Skin of body (tissue), 3 donors: ENCODE measurements at places on chromosomes 2 and 18.

DNA sequence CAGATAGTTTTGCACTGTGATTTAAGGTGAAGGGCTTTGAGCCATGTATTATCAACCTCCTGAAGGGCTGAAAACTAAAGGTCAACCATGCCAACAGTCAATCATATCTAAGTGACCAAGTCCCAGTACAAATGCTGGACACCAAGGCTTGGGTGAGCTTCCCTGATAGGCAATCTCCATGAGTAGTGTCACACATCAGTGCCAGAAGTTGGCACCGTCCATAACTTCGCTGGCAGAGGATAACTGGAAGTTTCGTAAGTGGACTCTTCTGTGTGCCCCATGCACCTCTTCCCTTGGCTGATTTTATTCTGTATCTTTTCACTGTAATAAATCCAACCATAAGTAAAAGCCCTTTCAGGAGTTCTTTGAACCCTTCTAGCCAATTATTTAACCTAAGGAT, 13.2 kb downstream of the REV1 start:
- DNase-seq, result no peak

GRCh38 chr2:239689985-239690384, 289.2 kb upstream of the HDAC4 start:
- DNase-seq, result no peak

- no peak for DNase-seq
These were observed 39.8 kb downstream of the TBC1D8 start for GRCh38 chr2:101111262-101111838.

- no peak for DNase-seq
These were observed 6.7 kb upstream of the SALL3 start for GRCh38 chr18:78972930-78973331.

- DNase-seq, result no peak
These were observed 119.6 kb upstream of the ARL5A start for GRCh38 chr2:151947813-151948165.

GRCh38 chr2:233974530-233975071, 57.4 kb downstream of the TRPM8 start:
- no peak for DNase-seq

- no peak for DNase-seq
These were observed 96.4 kb upstream of the LDAH start for GRCh38 chr2:20919297-20919800.

- DNase-seq, result no peak
These were observed 123.8 kb downstream of the ERBB4 start for GRCh38 chr2:212414767-212415211.

GRCh38 chr2:201833781-201834180, 27.4 kb downstream of the CDK15 start:
- no peak for DNase-seq

GRCh38 chr2:149028377-149028776, 10.1 kb upstream of the LYPD6B start:
- DNase-seq, result no peak

DNA sequence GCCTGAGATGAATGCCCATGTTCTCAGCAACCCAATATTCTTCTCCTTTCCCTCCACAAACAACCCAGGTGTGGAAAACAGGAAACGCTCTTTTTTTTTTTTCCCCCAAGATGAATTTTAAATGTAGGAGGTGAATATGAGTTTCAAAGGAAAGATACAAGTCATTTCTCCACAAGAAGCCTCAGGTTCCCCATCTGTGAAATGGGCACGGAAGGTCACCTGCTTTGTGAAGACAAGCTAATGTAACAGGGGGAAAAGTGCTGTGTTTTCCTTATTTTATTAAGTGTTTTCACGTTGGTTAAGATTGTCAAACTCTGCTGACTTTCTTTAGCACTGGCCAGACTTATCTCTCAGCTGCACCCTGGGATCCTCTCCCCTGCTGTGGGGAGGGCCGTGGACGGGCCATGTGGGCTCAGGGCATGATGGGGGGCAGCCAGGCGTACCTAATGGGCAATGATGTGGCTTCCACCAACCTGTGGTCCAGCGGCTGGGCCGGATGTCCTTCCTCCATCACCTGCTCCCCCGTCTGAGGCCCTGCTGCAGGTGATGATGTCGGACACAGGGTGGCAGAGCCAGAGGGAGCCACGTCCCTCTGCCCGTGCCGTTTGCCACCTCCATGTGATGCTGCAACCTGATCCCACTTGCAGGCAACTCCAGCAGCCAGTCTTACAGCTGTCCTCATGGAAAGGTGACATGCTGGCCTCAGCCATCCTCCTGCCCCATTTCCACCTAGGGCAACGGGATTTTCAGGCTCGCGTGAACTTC, 130.0 kb upstream of the PXDN start:
- DNase-seq, result no peak

DNA sequence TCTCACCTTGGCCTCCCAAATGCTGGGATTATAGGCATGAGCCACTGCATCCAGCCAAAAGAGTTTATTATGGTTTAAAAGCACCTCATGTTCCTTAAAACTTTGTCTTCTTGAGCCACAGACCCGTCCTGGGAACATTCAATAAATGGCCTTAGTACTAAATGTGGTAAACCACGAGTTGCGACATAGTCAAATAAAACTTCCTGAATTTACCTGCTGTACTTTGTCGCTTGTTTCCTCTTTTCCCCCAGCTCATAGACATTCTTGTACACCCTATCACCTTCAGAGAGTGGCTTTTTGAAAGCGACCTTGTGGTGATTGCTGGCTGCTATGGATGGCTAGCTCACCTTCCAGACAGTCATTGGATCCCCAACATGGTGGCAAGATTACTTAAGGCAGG, 310.4 kb downstream of the LRRTM1 start:
- DNase-seq, result no peak

GRCh38 chr2:36163520-36164254, 191.9 kb upstream of the CRIM1 start:
- DNase-seq, result no peak

DNA sequence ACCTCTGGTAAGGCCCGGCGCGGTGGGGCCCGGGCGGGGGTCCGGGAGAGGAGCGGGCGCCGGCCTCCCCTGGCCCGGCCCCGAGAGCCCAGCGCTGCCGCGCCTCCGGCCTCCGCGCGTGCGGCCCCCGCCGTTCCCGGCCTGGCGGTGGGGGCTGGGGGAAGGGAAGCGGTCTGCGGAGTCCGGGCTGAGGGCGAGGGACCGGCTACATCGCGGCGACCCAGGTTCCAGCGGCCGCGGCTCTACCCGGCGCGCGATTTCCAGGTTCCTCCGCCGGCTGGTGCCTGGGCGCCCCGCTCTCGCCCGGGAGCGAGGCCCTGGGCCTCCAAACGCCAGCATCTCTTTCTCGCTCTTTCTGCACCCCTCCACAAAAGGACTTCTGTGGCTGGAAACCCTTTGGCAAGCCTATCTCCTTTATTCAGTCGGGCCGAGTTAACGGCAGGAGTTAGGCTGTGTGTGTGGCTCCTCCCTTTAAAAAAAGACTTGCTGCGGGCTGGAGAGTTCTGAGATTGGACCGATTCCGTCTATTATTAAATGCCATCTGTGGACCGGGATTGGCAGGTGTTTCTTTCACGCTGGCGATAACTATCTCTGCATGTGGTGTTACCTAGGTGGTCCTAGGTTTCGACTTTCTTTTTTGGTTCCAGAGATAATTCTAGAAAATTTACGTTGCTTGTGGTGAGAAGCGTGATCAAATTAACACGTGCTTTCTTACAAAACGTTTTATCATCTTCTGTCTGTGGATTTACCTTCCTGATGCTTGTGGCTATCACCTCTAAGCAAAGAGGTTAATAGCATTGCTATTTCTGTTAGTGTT, 592 bp downstream of the ME2 start:
- DNase-seq, result no peak

DNA sequence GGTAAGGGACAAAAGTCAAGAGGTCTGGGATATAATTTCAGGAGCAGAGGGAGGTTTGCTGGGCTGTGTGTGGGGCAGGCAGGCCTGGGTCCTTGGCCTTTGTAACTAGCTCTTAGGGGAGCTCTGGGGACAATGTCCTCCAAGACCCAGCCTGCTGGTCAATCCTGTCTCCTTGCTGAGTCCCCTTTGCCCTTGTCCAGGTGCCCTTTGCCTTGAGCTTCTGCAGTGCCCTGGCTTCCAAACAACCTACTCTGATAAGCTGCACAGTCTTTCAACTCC, 30.0 kb upstream of the REEP1 start:
- DNase-seq, result no peak

GRCh38 chr2:60480089-60480773, 73.2 kb downstream of the BCL11A start:
- DNase-seq, result no peak

GRCh38 chr2:239728751-239729150, 296.4 kb downstream of the NDUFA10 start:
- no peak for DNase-seq

DNA sequence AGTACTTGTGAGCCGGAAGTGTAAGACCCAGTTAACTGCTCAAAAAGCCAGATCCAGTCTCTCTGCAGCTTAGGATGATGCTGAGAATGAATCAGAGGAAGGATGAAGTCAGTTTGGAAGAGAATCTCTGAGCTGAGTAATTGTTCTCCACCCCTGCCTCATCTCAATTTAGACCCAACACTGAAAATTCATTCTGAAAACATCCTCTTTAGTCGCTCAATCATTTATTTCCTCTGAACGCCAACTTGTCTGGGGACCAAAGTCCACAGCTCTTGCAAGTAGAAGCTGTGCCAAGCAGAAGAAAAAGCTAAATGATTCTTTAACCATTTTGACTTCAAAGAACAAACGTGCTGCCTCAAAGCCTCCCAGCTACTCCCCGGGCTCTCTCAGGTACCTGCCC, 177.1 kb upstream of the KLHL29 start:
- no peak for DNase-seq

DNA sequence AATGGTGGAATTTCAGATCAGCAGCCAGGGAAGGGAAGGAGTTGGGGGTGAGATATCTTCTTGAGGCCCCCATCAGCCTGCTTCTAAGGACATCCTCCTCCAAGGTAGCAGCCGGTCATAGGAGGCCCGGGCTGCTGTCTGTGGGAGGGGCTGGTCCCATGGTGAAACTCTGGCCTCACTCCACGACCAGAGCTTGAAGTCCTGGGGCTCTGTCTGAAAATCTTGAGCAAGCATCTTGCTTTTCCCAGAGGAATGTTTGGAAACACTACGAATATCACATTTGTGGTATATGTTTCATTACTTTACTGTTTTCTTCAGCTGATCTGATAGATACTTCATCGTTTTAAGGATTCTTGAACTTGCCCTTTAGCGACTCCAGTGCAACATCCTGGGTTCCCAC, 103.7 kb downstream of the CTAGE1 start:
- DNase-seq, result peak; percentile 17

DNA sequence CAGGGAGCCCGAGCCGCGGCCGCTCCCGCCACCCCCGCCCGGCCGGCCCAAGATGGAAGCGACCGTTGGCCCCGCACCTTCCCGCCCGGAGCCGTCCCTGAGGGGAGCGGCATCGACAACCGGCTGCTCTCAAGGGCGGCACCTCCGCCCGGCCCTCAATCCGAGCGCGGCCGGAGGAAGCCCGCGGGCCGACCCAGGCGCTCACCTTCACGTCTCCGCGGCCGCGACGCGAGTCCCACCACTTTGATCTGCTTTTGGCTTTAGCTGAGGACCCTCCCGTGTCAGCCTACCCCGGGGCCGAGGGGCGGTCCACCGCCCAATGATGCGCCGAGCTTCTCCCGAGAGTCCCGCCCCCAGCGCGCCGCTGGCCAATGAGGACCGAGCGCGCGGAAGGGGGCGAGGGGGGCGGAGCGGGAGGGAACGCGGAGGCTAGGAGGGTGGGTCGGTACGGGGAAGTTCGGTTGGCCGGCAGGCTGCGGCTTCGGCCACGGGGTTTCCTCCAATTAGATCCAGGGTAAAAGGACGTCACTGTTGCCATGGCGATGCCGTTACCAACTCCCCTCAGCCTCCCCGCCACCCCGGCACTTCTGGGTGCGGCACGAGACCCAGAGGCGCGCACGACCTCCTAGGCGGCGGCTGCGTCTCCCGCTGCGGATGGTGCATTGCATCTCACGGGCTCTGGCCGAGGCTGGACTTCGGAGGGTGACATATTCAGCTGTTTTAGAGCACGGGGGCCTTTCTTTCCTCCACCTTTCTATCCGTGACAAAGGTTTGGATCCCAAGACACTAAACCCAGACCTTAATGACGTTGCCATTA, at the start of gene YWHAQ:
YWHAQ (minus strand) TSS at position 262 of the 817 bp plus-strand sequence. CDS start 545 bp downstream, outside the sequence.
- DNase-seq, result peak; percentile 99

DNA sequence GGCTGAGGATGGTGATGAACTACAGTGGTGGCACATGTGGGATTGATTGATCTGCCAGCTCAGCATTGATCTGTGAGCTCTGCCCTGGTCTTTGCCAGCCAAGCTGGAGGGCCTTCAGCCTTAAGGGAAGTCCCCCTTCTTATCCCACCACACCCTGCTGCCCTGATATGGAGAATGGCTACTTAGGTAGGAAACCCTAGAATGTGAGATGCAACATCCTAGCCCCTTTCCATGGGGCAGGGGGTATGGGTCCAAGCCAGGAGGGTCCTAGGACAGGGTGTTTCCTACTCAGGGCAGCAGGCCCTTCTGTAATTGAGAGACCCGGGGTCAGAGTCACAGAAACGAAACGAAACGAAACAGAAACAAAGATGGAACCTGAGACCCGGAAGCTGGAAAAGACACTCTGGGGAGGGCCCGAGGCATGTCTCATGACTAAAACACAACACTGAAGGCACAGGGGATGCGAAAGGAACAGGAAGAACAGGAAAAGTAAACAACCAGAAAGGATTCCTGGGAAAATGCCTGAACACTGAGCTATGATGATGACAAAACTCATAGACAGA, 16.9 kb upstream of the SULT1C2 start:
- peak; percentile 51 for DNase-seq

DNA sequence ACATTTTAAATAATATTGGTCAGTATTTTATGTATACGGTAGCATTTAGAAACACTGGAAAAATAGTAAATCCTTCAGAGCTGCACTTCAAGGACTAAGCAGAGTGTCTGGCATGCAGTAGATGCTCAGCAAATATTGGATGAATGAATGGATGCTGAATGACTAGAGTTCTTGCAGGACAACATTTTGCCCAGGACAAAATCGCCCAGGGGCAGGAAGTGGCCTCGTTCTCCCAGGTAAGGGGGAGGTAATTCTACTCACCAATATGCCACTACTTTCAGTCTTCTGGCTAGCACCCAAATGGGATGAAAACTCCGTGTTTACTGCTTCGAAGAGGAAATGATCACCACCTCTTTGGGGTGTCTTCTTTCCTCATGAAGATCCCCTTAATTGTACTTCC, 4.0 kb upstream of the DGUOK start:
- DNase-seq, result no peak

GRCh38 chr2:222423632-222424275, 589 bp upstream of the SGPP2 start:
- no peak for DNase-seq

- no peak for DNase-seq
These were observed 21.0 kb upstream of the SEMA4C start for GRCh38 chr2:96890726-96891385.
